ENCODE measurements at places on chromosomes 3 and 15. TPM values are rescaled to one million over a fixed set of nuclear protein-coding genes. Genes with fewer than 3 reads are reported as not detected.

Gene RBM5
- 171 TPM for polyA plus RNA-seq

Gene CEP70
- 19.4 TPM for polyA plus RNA-seq

DNA sequence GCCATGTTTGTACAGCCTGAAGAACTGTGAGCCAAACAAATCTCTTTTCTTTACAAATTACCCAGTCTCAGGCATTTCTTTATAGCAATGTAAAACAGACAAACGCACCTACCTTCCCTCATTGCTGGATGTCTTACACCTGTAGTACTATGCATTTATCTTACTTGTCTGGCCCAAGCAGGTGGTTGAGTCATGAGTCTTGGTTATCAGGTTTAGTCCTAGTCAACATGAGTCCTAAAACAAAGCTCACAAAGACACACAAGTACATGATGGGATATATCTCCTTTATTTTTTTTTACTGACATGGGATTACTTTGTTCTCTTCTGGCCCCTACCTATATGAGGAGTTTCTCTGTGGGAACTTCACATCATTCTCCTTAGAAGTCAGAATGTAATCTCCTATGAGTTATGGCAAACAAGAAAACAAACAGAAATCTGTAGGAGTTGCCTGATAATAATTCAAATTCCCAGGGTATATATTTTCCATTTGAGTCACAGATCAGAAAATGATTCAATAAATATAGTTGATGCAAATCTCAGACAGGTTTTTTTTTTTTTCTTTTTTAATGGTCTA, 33.6 kb upstream of the PLSCR2 start:
- no peak for DNase-seq

DNA sequence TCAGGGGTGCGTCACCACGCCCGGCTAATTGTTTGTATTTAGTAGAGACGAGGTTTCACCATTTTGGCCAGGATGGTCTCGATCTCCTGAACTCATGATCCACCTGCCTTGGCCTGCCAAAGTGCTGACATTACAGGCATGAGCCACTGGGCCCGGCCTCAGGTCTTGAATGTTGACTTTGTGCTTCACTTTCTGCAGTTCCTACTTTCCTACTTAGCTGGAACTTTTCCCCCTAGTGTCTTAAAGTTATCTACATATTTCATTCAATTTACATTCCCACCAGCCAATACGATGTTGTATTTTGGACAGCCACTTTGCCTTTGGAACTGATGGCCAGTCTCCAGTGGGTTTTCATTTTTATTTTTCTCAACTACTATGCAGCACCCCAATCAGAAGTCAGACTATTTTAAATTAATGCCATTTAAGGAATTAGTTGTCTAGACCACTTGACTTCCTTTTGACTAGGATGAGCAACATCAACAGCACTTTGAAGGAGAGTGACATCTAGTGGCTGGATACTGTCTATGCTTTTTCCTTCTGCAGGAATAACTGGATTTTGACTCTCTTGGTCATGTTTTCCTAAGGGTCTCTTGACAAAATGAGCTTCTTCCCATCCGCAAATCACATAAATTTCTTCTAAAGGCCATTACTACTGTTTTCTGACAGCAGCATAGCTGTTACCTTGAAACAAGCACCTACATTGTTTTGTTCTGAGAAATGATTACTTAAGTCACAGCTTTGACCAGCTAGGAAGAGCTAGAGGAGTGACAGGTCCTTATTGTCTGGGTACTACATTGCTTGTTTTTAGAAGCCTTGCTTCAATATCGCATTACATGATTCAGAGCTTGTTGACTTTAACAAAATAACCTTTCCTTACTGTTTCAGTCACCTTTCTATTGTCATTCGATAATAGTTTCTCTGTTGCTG, 140.2 kb downstream of the ITPR1 start:
- DNase-seq, result peak; percentile 43

GRCh38 chr3:17356585-17356984, 385.8 kb downstream of the TBC1D5 start:
- DNase-seq, result no peak

- DNase-seq, result no peak
These were observed 12.9 kb downstream of the OPA1 start for GRCh38 chr3:193605876-193606275.

DNA sequence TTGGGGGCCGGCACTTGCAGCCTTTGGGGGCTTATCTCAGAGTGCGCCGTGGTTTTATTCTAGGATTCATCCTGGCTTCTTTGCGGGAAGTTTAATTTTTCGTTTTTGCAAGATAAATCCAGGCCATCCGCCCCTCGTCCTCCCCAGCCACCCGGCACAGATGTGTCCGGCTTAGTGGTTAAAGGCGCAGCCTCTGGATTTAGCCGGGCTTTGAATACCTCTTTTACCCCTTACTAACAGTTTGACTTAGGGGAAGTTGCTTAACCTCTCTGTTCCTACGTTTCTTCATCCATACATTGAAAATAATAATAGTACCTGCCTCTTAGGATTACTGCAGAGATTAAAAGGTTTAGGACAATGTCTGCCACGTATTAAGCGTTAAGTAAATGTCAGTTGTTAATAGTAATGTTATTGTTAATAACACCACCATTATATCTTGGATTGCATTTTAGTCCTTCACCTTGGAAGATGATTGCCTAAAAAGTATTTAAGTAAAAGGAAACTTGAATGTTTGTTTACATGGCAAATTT, 714 bp downstream of the ECT2 start:
- DNase-seq, result no peak

DNA sequence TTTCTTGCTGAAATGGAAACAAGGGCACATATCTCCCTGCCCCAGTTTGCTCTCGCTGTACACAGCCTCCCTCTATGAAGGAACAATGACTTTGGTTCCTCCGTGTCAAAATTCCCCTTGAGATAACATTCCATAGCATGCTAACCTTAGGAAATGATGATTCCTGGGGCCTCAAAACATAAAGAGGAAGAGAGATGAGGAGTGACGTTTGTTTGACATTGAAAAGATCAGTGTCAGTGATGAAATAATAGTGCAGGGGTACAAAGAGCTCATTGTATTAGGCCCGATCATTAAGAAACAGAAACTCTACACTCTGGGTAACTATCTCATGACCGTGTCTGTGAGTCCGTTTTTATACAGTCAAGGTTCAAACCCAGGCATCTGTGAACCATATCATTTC, 55.2 kb downstream of the ARNT2 start:
- no peak for DNase-seq

DNA sequence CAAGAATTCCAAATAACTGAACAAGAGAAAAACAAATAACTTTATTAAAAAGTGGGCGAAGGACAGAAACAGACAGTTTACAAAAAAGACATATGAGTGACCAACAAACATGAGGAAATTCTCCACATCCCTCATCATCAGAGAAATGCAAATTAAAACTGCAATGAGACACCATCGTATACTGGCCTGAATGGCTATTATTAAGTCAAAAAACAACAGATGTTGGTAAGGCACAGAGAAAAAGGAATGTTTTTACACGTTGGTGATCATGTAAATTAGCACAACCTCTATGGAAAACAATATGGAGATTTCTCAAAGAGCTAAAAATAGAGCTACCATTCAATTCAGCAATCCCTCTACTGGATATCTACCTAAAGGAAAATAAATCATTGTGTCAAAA, 1260.4 kb upstream of the ALCAM start:
- no peak for DNase-seq

DNA sequence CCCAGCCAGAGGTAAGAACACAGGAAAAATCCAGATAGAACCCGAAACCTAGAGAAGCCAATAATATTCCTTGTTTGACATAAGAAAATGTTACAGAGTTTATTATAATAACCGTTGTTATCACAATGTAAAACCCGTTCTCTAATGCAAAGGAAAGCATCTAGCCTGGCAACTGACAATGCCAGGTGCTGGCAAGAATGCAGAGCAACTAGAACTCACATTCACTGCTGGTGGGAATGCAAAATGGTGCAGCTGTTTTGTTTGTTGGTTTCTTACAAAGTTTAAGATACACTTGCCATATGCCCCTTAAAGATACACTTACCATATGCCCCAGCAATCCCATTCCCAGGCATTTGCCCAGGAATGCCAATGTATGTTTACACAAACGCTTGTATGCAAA, 23.4 kb downstream of the VPS39 start:
- no peak for DNase-seq

- DNase-seq, result no peak
These were observed 120.1 kb downstream of the UACA start for GRCh38 chr15:70643106-70643782.

DNA sequence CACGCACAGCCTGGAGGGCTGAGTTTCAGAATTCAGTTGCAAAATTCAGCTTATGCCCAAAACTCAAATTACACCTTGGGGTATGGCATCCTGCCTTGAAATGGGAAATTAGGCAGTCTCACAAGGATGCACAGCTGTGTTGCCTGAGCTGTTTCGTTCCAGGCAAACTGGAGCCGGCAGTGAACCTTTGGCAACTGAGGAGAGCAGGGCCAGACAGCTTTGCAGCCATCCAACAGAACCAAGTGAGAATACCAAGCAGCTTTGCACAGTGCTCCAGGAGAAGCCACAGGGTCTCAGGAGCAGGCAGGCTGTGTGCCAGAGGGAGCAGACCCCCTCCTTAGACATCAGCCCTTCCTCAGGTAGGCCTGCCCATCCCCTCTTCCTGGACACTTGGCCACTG, 32.5 kb upstream of the BFSP2 start:
- no peak for DNase-seq
